Iris pigment epithelial cell (primary cell): ENCODE measurements at places on chromosomes 11 and 22.

DNA sequence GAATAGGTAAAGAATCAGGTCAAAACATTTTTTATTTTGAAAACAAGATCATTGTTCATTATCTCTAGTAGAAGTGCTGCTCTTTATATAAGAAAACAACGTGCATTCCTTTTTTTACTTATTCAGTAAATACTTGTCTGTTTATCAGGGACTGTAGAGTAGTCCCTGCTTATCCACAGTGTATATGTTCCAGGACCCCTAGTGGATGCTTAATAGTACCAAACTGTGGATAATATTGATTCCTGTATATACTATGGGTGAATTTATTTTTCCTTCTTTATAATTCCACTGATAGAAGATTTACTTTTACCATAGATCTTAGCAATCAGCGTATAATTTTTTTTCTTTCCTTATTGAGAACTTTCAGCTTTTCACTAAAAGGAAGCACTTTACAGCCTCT is 32.6 kb downstream of the CEP295 start:
- no peak for DNase-seq

DNA sequence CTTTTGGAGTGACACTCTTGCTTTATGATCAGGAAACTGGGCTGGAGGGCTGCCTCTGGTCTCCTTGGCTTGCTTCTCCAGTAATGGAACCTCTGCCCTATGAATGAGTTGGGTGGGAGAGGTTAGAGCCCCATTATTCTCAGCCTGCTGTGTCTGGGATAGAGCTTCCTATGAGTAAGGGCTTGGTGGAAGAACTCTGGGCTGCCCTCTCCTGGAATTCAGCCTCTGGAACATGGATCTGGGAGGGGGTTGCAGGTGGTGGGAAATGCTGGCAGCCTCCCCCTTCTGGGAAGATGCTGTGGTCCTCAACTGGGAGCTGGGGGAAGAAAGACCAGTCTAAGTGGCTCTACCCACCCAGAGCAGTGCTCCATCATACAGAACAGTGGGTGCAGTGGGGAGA is 81.8 kb upstream of the SYN3 start:
- no peak for DNase-seq

- DNase-seq = no peak
Observed at GRCh38 chr11:120039039-120039438, 98.9 kb downstream of the TRIM29 start.

DNA sequence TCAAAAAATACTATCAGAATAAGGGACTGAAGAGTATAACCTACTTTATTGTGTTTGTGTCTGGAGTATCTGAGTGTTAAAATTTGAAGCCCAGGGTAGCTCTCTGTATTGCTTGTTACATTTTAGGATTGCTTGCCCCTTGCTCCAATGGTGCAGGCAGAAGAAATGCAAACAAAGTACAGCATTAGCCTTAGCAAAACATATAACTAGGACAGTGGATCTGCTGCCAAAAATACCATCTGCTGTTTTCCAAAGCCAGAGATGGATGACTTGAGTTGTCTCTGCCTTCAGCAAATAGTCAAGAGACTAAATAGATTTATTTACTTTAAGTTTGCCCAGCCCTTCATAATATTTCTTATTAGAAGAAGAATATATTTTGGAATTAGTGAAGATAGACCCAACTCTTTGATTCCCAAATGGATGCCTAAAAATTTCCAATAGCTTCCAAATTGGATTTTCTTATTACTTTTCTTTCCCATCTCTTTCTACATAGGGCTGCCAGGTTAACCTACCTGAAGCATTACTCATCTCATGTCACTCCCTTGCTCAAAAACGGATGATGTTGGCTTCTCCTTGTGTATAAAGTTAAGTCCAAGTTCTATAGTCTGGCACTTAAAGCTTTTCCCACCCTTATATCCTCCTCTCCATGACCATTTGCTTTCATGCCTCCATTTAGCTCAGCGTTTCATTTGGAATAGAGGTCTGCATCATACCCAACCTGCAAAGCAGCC is 66.3 kb downstream of the LDLRAD3 start:
- peak; percentile 75 for DNase-seq

DNA sequence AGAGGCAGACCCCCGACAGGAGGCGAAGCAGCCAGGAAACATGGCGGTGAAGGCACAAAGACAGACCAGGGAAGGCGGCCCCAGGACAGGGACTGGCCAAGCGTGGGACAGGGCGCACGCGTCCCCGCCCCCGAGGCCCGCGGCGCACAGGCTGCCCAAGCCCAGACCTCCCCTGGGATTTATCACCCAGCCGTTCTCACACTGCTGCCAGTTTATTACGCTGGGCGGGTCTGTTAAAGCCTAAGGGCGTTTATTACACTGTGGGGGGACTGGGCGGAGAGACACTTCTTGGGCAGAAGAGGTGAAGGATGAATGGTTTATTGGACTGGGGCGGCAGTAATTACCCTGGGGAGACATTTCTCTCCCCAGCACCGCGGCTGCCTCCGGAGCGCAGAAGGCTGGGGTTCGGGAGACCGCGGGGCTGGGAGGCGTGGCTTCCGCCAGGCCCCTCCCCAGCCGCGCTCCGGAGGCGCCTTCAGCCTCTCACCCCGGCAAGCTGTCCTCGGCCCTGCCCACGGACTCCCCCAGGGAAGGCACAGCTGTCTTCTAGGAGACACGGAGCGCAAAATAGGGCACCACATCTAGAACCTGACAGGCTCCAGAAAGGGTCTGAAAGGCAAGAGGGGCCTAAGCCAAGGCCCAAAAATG is 47.1 kb downstream of the SLC22A12 start:
- no peak for DNase-seq

GRCh38 chr11:494761-495536 is 12.1 kb downstream of the RNH1 start:
- no peak for DNase-seq

- DNase-seq = no peak
Observed at GRCh38 chr11:10441091-10441490, 14.0 kb upstream of the AMPD3 start.

- DNase-seq = no peak
Observed at GRCh38 chr11:131584785-131585592, 214.6 kb downstream of the NTM start.

GRCh38 chr11:8227156-8228152 is 36.2 kb downstream of the LMO1 start:
- DNase-seq = no peak

DNA sequence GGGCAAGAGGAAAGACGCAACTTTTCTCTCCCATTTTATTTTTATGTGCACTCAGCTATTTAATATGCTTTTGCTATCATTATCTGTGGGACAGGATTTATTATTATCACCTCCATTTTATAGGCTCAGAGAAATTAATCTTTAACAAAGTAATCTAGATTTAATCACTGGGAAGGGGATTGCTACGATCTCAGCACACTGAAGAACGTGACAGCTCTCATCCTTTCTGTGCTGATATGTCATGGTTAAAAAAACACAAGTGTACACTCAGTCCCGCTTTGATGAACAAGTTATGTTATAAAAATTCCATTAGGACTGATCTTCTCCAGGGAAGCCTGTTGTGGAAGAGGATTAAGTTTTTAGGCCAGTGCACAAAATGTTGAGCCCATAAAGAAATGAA is 37.6 kb downstream of the CYB5R2 start:
- DNase-seq = no peak

GRCh38 chr11:68684385-68685356 is at the start of gene GAL:
TSS of gene GAL (plus strand) at chr11:68684544. CDS start at chr11:68684924, 380 bp downstream.
- no peak for DNase-seq

DNA sequence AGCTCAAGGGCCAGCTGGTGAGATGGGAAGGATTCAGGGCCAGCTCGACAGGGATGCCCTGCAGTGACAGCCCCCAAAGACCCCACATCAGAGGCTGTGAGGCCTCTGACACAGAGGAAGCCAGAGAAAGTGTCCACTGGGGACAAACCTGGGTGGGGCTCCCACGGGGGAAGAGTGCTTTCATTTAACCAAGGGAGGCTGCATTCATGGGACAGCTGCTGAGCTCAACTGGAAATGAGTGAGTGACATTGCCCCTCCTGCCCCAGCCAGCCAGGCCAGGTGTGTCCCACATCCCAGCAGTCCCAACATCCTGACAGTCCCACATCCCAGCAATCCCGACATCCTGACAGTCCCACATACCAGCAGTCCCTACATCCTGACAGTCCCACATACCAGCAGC is 61.0 kb downstream of the DHCR7 start:
- DNase-seq = no peak
